Stimulated activated naive CD4-positive, alpha-beta T cell (primary cell): ENCODE measurements at places on chromosomes 7 and 10.

DNA sequence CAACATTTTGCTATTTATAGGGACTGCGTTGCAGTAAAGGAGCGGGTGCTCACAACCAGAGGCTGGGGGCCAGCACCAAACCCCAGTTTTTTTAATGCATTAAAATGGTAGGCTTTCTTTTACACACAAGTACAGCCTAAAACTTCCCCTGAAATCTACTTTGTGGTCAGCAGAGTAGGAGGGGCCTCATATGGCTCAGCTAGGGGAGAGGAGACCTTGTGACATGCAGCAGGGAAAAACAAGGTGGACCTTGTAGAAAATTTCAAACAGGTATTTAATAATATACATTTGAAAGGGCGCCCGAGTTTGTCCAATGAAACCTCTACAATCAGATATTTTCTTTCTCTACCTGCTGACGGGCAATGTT lies 1.4 kb downstream of the CCDC136 start:
- no peak for DNase-seq

DNA sequence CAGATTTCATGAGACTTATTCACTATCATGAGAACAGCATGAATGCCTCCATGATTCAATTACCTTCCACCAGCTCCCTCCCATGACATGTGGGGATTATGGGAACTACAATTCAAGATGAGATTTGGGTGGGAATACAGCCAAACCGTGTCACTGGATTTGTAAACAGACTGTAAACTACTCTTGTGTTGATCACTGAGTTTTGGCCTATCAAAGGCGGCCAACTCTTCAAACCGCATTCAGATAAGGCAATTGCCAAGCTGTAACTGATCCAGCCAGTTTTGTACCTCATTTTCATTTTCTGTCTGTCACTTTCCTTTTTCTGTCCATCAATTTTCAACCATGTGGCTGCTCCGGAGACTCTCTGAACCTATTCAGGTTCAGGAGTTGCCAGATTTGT lies 27.2 kb upstream of the PAPSS2 start:
- DNase-seq, result no peak

GRCh38 chr7:82442492-82443035 lies 1.0 kb downstream of the CACNA2D1 start:
- no peak for DNase-seq

DNA sequence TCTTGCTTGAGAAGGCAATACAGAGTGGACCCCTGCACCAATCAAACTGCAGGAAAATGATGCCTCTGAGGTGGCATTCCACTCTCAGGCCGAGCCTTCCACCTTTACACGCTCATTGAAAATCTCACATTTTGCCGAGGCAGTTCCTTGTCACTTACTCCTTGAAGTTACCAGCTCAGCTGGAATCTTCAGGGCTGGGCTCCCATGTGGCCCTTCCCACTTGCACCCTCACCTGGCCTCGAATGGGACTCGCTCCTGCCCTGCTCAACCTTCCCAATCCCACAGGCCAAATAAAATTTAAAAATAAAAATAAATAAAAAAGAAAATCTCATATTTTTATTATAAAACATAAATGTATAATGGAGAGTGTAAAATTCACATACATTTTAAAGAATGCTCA lies 790.7 kb upstream of the COBL start:
- no peak for DNase-seq

DNA sequence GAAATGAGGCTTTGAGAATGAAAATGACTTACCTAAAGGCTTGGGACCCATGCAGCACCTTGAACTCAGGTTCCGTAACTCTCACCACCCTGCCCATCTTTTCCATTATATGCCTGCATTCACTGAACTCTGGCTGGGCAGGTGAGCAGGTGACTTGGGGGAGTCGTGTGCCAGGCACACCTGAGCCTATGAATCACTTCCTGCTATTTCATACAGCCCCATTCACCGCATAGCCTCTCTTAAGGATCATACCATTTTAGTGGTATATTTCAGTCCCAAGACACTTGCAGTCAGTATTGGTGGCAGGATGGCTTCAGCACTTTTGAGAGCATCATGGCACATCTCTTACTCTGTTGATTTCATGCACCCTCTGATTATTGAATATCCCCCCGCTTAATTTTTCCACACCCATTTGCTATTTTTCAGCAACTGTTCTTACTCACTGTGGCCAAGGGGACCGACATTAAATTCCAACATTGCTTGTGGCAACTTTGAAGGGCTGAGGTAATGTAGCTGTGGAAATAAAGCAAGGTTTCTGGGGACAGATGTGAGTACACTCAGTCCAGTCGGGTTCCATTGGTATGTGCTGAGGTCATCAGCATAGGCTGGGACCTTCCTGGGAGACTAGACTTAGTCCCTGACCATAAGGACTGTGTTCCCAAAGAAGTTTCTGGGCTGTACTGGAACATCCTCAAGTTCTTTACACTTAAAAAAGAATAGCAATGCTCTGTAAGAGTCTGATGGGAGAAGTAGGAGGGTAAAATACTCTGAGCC lies 39.8 kb upstream of the ZNF438 start:
- no peak for DNase-seq

DNA sequence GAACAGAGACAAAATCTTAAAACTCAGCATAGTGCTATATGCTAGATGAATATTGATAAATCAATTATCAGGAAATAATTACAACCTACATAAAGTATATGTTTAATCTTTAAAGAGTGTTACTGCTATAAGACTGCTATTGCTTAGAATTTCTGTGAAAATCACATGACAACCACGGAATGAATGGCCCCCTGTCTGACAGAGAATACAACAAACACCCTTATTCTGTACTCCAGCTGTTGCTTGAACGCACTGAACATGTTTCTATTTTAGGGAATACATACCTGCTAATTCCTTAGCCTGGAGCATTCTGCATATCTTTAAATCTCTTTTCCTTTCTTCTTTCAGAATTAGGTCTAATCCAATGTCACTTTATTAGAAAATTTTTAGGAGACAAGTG lies 452.4 kb upstream of the PHF14 start:
- DNase-seq, result no peak

DNA sequence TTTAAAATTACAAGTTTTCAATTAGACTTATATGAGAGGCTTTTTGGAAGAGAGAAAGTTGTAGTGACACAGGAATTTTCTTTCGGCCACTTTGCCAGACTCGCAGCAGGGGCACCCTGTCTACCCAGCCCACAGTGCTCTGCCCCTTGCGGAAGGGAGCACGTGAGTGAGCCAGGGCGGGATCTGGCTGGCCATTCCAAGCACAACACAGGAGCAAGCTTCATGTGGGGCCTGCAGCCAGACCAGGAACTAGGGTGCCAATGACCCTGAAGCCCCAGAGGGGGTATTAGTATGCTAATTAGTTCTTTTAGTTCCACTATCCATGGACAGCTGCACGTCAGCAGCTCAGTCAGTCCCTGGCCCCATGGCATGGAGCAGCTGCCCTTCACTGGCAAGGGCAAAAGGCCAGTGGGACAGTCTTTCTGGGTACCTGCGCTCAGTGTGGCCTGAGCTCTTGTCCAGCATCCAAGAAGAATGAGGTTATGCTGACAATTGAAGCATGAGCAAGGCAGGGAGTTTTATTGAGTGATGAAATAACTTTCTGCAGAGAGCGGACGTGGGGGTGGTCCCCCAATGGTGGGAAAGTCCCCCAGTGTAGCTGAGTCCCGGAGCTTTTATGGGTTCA lies 251.1 kb upstream of the CSTF2T start:
- no peak for DNase-seq

GRCh38 chr7:1938788-1939433 lies 268.8 kb downstream of the ELFN1 start:
- peak; percentile 70 for DNase-seq

- DNase-seq, result no peak
These were observed 2.5 kb downstream of the PODXL start for GRCh38 chr7:131553931-131554330.

GRCh38 chr7:104156842-104157277 lies 51.0 kb downstream of the ORC5 start:
- no peak for DNase-seq

DNA sequence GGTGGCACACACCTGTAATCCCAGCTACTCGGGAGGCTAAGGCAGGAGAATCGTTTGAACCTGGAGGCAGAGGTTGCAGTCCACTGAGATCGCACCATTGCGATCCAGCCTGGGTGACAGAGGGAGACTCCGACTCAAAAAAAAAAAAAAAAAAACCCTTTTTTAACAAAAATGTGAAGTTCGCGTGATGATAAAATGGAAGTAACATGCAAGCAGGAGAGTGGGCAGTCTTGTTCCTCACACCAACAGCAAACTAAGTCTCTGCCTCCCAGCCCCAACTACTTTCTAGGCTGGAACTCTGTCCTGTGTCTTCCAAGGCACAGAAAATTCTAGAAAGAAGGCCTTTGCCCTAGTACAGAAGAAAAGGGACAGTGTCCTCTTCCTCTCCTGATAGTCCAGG lies 11.3 kb downstream of the PIK3AP1 start:
- DNase-seq, result no peak

DNA sequence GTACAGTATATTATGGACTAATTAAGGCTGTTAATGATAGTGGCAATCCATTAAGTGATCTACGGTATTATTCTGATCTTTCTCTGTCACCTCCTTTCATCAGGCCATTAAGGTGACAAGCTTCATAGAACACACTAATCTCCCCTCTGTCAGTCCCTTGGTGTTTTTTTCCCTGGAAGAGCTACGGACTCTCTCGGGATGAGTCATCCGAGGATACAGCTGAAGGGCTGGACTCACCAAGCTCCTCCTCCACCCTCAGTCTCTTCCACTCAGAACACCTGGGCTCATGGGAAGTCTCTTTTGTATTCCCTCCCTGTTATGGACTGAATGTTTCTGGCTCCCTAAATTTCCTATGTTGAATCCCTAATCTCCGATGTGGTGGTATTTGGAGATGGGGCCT lies 69.8 kb upstream of the PLXNA4 start:
- DNase-seq, result no peak

- DNase-seq, result no peak
These were observed 129.9 kb downstream of the EBF3 start for GRCh38 chr10:129833994-129834739.

DNA sequence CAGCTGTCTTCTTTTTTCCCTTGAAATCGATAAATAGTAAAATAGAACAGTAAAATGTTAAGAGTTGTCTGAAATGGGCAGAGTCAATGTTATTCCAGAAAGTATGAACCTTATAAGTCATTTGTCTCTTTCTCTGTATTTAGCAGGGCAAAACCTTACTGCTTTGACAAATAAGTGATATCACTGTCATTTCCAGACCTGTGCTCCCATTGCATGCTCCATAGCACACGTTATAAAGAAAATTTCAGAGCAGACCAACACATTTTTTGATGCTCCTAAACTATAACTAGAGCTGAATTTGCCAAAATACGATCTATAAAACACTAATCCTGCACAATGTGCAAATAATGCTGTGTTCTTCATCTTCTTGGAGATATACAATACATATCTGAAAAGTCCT lies 1.1 kb downstream of the A1CF start:
- DNase-seq, result no peak
